ENCODE measurements at places on chromosomes 12 and 14.

GRCh38 chr12:690466-690865 lies 27.2 kb upstream of the NINJ2 start:
- no peak for DNase-seq

DNA sequence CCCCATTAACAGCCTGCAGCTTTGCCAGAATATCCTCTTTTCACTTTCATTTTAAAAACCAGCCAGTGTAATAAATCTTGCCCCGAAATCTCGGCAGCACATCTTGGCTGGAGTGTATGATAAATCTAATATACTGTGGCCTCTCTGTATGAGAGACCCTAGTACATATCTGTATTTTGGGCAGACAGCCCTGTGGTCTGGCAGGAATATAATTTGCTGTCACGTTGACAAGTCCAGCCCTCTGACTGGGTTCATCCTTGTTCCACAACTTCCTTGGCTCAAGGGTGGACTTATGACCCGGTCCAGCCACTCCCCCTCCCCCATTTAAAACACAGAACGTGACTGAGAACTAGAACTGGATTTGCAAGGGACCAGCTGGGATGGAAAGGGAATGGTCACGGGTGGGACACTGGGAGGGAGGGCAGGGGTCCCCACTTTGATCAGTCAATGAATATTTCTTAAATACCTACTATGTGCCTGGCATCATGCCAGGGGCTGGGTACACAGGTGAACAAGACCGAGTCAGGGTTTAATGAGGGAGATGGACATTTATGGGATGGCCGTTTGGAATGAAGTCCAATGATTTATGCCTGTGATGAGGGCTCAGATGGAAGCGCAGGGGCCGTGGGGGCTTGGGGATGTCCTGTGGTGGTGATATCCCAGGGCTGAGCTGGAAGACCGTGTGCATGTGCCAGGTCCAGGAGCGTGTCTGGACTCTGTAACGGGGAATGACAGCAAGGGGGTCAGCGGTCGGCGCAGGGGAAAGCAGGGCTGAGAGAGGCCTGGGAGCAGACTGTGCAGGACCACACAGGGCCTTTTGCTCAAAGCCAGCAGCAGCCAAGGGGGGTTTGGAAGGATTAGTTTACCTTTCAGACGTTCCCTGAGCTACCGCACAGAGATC lies 190.5 kb downstream of the PHETA1 start:
- no peak for DNase-seq

DNA sequence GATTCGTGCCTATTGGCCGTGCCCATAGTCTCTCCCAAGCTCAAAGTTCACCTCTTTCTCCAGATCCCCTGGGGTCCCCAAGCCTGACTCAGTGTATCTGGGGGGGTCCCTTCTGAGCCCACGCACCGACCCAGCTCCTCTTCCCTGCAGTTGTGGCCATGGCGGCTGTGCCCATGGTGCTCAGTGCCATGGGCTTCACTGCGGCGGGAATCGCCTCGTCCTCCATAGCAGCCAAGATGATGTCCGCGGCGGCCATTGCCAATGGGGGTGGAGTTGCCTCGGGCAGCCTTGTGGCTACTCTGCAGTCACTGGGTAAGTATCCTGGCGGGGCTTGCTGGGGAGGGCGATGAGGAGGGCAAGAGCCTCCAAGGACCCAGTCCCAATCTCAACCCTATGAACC lies 5.1 kb downstream of the IFI27 start:
- no peak for DNase-seq

DNA sequence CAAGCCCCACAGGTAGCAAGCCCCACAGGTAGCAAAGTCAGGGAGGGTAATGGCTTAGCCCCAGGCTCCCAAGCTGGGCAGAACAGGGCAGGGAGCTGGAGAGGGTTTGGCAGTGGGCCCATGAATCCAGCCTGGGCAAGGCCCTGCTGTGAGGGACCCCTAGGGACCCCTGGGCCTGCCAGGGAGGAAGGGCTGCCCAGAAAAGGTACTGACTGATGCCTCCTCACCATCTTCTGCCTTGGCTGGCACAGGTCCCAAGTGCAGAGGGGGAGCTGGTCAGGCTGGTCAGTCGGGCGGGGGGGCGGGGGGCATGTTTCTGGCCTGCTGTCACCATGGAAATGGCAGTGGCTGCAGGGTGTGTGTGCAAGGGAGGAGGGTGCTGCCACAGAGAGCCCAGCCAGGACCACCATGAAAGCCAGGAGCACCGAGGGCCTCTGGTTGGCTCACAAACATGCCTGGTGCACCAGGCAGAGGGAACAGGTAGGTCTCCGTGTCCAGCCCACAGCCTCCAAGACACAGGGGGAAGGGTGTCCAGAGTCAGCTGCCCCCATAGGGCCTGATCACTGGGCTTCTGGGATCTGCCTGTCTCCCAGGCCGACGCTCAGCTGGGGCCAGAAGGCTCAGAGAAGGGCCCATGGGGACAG lies 1.5 kb upstream of the CRIP2 start:
- DNase-seq: no peak

DNA sequence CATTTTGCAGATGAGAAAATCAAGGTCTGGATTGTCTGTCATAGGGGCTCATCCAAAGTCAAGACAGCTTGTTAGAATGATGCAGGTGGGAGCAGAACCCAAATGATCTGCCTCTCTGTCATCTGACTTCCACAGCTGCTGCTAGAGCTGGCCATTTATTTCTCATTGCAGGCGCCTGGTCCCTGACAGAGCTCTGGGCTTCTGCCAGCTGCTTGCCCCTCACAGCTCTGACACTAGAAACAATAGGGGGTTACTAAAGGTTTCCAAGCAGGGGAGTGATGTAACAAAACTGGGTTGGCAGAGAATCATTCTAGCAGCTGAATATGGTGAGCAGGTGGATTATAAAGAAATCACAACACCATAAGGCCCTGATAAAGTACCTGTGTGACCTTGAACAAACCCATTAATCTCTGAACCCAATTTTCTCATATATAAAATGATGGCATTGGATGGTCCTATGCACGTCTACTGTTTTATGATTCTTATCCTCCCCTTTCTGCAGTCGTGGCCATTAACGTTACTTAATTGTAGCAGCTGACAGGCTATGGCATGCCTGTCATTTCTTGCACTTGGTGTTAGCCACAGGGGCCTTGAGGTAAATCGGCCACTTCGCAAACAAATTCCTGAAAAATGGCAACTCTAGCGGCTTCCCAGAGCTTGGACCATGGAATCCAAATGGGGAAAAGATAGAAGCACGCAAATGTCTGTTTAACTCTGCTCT lies 134.6 kb downstream of the RMST start:
- no peak for DNase-seq
